NCI-H187 (cell line): ENCODE measurements at places on chromosomes 7 and 10.

DNA sequence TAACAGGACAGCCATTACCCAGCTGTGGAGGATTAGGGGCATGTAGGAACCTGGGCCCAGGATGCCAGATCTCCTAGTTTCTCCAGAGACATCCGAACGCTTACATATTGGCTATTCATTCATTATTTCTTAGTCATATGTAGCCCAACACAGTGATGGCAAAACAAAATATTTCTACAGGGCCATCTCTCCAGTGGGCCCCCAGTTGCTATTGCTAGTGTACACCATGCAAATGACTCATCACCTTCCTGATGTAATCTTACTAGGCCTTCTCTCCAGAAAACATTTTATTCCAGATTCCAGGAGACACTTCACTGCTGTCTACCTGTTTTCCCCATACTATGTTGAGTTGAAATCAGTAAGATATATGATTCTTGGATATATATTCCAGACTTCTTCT lies 201.7 kb downstream of the PLXDC2 start:
- no peak for DNase-seq

GRCh38 chr7:42677751-42678699 lies 233.8 kb downstream of the C7orf25 start:
- no peak for DNase-seq

DNA sequence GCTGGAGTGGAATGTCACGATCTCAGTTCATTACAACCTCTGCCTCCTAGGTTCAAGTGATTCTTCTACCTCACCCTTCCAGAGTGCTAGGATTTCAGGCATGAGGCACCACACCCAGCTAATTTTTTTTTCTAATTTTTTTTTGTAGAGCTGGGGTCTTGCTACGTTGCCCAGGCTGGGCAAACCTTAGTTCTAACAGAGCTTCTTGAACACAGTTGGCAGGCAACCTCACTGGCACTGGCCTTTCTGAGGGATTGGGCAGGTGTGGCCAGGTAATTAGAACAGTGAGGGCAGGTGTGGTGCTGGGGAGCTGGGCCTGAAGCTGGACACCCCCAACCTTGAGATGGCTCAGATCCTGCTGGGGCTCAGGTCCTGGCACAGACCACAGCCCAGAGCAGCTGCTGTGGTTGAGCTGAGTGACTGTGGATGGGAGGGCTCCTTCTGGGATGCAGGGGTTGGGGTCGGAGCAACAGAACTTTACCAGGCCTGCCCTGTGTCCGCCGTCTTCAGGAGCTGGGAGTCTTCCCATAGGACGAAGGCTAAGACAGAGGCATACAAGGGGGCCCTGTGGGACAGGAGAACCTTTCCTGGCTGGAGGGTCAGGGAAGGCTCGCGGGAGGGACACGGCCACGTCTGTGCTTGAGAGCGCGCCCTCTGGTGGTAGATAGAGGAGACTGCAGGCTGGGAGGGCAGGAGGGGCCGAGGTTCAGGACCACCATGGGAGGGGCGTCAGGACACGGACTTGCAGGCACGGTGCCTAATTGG lies 48.2 kb downstream of the COL26A1 start:
- no peak for DNase-seq

- no peak for DNase-seq
These were observed 15.0 kb upstream of the MSS51 start for GRCh38 chr10:73448384-73448783.

GRCh38 chr10:133180192-133180964 lies 20.4 kb downstream of the KNDC1 start:
- no peak for DNase-seq

DNA sequence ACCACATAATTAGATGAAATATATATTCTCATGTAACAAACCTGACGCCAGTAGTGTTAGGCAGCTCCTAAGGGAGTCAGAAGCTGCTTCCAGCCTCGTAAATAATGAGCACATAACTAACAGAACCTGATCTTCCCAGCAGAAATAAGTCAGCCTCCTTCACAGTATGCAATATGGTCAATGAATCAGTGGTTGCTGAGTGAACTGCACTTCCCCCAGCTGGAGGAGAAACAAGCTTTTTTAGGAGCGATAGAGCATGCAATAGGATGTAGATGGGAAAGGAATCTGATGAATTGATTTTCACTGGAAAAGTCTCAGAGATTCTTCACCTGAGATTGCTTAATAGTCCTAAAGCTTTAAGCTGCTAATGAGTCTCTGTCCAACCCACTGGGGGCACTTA lies 337.2 kb upstream of the LRGUK start:
- DNase-seq, result no peak

DNA sequence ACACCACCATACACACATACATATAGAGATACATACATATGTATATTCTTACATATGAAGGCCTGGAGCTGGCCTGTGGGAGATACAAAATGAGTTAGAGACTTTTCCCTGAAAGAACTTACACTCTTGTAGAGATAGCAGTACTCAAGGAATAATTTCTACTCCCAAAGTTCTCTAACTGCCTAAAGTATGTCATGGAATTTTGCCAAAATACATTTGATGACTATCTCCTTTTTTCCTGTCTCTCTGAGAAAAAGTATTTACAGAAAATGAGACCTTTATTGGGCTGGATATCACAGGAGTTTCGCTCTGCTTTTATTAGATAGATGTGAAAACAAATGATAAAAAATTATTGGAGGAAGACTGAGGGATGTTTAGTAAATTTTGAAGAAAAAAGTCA lies 220.1 kb downstream of the POU6F2 start:
- no peak for DNase-seq
